Iris pigment epithelial cell (primary cell): ENCODE measurements at places on chromosomes 4 and X.
A peak's percentile ranks its signal among the peaks of the same experiment; 100 is the strongest.

DNA sequence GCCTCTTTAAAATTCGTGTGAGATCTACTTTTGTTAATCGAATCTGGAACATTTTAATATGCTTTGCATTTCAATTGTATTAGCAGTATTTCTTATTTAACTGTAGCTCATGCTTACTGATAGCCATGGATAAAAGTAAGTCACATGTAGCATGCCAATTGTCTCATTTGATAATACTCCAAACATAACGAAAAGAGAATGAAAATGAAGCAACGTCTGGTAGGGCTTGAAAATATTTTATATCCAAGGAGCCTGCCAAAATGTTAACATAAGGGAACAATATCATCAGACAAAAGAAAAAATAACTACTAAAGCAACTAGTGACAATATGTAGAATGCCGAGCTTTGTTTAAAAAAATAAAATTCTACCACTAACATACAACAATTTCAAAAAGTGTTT is 94.1 kb upstream of the MID1 start:
- no peak for DNase-seq

DNA sequence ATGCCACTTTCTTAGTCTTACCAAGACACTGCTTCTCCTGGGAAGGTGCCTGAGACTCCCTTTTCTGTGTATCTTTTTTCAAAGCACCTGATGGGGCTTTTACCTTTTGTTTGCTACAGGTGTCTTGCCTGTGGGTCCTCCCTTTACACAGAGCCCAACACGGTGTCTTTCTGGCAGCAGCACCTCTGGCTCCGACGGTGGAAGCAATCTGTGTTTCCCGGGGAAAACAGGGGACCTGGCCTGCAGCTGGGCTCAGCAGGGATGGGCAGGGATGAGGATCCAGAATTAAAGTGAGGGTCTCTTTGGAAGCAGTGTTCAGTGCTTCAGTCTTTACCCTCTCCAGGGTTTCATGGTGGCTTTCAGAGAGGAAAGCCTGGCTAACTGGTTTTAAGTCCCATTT is 11.3 kb downstream of the POU4F2 start:
- DNase-seq: no peak

GRCh38 chrX:153670748-153671588 is 2.6 kb downstream of the PNCK start:
- no peak for DNase-seq

DNA sequence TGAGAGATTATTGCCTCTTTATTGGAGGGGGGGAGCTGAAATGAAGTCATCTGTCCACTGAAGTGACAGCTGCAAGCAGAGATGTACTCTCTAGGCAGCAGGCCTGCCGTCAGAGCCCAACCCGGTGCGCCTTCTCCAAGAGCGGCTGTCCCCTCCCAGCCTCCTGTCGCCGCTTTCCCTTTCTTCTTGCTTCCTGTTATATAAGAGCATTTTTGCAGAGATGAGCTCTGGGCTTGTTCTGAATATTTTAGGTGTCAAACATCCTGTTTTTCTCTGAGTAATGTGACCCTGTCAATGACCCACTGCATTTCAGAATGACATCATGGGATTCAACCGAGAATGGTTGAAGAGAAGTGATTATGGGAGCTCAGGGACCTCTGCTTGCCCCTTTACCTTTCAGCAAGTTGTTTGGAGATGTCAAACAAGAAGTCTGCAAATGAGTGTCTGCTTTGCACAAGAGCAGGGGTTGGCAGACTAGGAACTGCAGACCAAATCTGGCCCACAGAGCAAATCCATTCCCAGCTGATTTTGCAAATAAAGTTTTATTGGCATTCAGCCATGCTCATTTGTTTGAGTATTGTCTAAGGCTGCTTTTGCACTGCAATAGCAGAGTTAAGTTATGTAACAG is 79.9 kb downstream of the SLC9A6 start:
- peak; percentile 91 for DNase-seq

DNA sequence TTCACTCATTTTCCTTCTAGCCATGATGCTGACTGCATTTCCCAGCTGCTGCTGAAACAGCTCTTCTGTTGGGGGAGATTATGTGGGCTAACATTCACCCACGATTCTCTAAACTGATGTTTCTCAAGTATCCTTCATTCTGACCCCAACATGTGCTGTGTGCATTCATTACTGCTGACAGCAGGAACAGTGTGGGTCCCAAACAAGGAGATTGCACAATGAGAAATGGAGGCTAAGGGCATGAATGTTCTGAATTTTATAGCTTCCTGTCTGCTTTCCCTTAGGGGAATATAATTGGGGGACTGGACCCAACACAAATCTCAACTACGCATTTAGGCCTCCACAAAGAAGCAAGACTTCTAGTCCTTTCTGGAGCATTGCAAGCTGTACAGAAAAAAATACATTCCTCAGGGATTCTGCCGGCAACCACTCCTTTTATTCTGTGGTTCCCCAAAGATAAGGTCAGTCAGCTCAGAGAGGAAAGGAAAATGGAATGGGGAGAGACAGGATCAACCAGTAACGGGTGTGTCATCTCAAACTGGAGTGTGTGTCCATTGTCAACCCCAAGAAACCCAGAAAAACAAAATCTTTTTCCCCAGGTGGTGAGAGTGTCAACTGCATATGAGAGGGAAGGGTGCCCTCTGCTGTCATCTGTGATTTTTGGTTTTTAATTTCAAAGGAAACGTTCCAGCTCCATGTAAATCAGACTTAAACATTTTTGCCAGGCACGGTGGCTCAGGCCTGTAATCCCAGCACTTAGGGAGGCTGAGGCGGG is 81.5 kb upstream of the EGFL6 start:
- DNase-seq: peak; percentile 90

DNA sequence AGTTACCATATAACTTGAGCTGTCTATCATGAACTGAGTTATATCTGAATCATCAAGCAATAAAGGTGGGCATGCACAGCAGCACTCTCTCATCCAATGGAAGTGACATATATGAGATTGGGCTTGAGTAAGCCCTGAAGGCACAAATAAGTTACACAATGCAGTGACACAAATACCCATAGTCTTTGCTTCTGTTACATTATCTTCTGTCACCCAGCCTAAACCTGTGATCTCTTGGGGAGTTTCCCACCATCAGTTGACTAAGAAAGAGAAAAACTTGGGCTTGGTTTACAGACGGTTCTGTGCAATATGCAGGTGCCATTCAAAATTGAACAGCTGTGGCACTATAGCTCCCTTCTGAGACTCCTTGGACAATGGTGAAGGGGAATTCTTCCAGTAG is 138.8 kb upstream of the IL15 start:
- DNase-seq: no peak

DNA sequence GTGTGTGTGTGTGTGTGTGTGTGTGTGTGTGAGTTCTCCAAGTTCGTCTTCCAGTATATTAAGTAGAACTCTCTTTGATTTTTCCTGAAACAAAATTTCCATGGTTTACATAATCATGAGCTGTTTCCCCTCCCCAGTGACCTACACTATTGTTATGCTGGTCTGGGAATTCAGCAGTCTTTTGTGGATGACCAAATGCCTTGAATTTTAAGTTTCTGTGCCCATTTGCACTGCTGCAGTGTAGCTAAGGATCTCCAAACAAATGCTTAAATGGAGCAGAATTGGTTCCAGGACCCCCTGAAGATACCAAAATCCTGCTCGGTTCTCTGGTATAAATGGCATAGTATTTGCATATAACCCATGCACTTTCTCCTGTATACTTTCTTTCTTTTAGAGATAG is 77.2 kb upstream of the SLC34A2 start:
- no peak for DNase-seq

- peak; percentile 78 for DNase-seq
These were observed 15.1 kb downstream of the NOCT start for GRCh38 chr4:139030614-139031235.

- no peak for DNase-seq
These were observed 79.3 kb upstream of the SPANXB1 start for GRCh38 chrX:140923118-140923517.

DNA sequence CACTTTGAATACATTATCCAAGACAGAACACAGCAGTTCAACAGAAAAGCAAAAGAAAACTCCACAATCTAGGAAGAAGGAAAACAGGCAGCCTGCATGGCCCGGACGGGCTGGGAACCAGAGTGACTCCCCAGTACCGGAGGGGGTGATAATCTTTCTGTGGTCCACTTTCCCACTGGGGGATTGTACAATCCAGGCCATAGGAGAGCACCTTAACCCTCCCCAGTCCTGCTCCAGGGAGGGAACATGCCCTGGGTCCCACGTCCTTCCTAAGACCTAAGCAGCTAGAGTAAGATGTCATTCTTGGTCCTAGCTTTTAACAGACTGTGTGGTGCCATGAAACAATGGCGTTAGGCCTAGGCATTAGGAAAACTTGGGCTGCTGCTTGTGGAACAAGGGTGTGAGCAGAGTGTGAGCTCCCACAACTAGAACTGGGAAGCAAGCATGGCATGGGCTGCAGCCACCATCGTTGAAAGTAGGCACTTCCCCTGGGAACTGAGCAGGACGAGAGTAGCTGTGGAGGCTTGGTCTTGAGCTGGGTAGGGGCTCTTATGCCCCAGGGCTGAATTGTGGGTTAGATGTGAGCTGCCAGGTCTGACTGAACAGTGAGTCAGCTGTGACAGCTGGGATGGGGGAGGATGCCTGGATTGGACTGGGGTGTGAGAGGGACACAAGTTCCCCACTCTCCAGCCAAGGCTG is 42.4 kb downstream of the NAT8L start:
- DNase-seq: peak; percentile 8

DNA sequence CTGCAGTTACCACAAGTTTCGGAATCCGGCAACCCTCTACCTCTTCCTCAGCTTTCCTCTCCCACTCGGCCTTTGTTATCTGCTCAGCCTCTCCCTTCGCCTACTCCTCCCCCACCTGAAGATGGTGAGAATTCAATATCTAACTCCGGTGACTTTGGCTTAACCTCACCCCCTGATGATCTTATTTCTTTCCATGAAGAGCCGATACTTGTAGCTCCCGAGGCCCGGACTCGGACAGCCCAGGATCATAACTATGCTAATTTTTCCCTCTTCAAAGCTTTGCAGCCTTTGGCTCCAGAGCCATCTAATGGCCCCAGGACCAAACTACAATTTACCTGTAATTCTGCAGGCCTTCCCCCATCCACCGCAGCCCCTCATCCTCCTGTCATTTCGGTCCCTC is 32.0 kb upstream of the MGST2 start:
- peak; percentile 43 for DNase-seq
